ENCODE measurements at places on chromosomes 12 and 14.
A peak's percentile ranks its signal among the peaks of the same experiment; 100 is the strongest.

GRCh38 chr14:70052990-70053389 lies 135.8 kb downstream of the SLC8A3 start:
- H3K27me3 ChIP-seq: no peaks in the 10 kb centered on the region
- DNase-seq: no peak
- H3K36me3 ChIP-seq: no peaks in the 10 kb centered on the region

DNA sequence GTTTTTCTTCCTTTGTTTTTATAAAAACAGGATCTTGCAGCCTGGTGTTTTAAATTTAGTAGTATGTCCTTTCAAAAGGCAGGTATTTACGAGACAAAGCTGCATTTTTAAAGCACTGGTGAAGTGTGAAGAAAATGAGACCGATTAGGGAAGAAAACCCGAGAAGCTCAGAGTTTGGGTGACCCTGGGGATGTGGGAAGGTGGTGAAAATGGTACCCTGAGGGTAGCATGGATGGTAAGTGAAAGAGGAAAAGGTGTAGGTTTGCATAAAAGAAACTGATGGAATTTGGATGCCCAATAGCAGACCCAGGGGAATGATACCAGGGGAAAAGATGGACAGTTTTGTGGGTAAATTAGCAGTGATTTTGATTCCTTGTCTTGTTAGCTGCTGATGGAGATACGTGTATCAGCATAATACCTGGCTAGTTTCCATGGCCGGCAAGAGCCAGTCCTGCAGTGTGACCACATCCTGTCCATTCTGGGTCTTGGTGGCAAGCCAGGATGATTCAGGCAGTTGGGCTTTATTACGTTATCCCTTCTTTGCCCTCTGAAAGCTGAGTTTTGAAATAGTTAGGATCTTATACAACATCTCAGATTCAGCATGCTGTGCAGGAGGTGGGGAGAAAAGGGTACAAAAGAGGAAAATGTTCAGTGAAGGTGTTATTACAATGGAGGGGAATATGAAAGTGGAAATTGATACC lies 8.9 kb downstream of the BICD1 start:
- DNase-seq: peak; percentile 52
- no peaks in the 10 kb centered on the region for H3K36me3 ChIP-seq

GRCh38 chr14:24576771-24577170 lies 721 bp upstream of the CTSG start:
- no peak overlapping the region for H3K27ac ChIP-seq
- no peak for DNase-seq
- H3K4me3 ChIP-seq: no peak overlapping the region
- no peaks in the 10 kb centered on the region for H3K36me3 ChIP-seq

- H3K27ac ChIP-seq: no peak overlapping the region
- peaks cover 5% of the 10 kb centered on the region for H3K36me3 ChIP-seq
- no peak overlapping the region for H3K4me3 ChIP-seq
- H3K4me1 ChIP-seq: peaks cover 6% of the 10 kb centered on the region
- peak; percentile 64 for DNase-seq
These were observed 57.7 kb downstream of the MAX start for GRCh38 chr14:65044596-65044959.

GRCh38 chr12:103540319-103540718 lies 44.6 kb upstream of the C12orf42 start:
- no peaks in the 10 kb centered on the region for H3K4me1 ChIP-seq
- H3K4me3 ChIP-seq: no peak overlapping the region
- H3K36me3 ChIP-seq: no peaks in the 10 kb centered on the region
- H3K27ac ChIP-seq: no peak overlapping the region
- no peak for DNase-seq

GRCh38 chr12:117688446-117688845 lies 280.3 kb downstream of the KSR2 start:
- no peaks in the 10 kb centered on the region for H3K36me3 ChIP-seq
- no peaks in the 10 kb centered on the region for H3K27me3 ChIP-seq
- H3K27ac ChIP-seq: no peak overlapping the region
- no peak overlapping the region for H3K4me3 ChIP-seq
- DNase-seq: no peak

DNA sequence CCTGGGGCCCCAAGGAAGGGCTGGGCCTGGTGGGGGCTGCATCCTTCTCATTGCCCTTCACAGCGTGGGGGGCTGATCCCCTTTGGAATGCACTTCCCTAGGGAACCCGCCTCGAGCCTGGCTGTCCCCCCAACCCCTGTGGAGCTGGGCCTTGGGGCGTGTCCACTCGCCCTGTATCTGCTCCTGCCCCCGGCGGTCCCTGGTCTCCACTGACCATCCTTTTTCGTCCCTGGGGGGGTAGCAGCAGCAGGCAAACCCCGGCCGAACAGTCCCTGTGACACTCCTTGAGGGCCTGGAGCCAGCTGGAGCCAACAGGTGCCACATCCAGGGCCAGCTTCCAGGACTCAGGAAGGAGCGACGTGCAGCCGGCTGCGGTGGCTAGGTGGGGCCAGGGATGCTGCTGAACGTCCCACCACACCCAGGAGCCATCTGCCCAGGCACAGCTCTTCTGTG lies 9.4 kb upstream of the GPR132 start:
- DNase-seq: no peak
- H3K4me1 ChIP-seq: peaks cover 5% of the 10 kb centered on the region
- H3K4me3 ChIP-seq: no peak overlapping the region
- no peaks in the 10 kb centered on the region for H3K36me3 ChIP-seq

GRCh38 chr12:96752211-96752610 lies 154.8 kb upstream of the NEDD1 start:
- H3K36me3 ChIP-seq: no peaks in the 10 kb centered on the region
- no peak overlapping the region for H3K27ac ChIP-seq
- H3K4me3 ChIP-seq: no peak overlapping the region

DNA sequence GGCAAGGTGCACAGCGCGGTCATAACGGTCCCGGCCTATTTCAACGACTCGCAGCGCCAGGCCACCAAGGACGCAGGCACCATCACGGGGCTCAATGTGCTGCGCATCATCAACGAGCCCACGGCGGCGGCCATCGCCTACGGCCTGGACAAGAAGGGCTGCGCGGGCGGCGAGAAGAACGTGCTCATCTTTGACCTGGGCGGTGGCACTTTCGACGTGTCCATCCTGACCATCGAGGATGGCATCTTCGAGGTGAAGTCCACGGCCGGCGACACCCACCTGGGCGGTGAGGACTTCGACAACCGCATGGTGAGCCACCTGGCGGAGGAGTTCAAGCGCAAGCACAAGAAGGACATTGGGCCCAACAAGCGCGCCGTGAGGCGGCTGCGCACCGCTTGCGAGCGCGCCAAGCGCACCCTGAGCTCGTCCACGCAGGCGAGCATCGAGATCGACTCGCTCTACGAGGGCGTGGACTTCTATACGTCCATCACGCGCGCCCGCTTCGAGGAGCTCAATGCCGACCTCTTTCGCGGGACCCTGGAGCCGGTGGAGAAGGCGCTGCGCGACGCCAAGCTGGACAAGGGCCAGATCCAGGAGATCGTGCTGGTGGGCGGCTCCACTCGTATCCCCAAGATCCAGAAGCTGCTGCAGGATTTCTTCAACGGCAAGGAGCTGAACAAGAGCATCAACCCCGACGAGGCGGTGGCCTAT lies 875 bp downstream of the HSPA2 start:
- H3K36me3 ChIP-seq: no peaks in the 10 kb centered on the region
- H3K27ac ChIP-seq: peak overlapping the region; percentile 52
- H3K4me3 ChIP-seq: peak overlapping the region; percentile 9
- DNase-seq: peak; percentile 48
- no peaks in the 10 kb centered on the region for H3K27me3 ChIP-seq

DNA sequence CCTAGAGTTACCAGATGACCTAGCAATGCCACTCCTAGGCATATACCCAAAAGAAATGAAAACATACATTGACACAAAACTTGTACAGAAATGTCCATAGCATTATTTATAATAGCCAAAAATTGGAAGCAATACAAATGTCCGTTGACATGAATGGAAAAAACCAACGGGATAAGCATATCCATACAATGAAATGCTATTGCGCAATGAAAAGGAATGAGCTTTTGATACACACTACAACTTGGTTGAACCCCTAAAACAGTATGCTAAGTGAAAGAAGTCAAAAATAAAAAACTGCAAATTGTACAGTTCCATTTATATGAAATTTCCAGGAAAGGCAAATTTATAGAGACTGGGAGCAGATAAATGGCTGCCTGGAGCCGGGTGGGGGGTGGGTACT lies 90.6 kb upstream of the G2E3 start:
- DNase-seq: no peak
- H3K4me1 ChIP-seq: no peaks in the 10 kb centered on the region
- no peaks in the 10 kb centered on the region for H3K27me3 ChIP-seq
- no peaks in the 10 kb centered on the region for H3K36me3 ChIP-seq

GRCh38 chr12:66674495-66675122 lies 4.3 kb downstream of the GRIP1 start:
- no peak for DNase-seq
- H3K27ac ChIP-seq: no peak overlapping the region
- H3K4me1 ChIP-seq: no peaks in the 10 kb centered on the region
- no peaks in the 10 kb centered on the region for H3K36me3 ChIP-seq

GRCh38 chr14:102906616-102907302 lies 15.7 kb upstream of the AMN start:
- DNase-seq: no peak
- no peaks in the 10 kb centered on the region for H3K27me3 ChIP-seq
- H3K27ac ChIP-seq: no peak overlapping the region

DNA sequence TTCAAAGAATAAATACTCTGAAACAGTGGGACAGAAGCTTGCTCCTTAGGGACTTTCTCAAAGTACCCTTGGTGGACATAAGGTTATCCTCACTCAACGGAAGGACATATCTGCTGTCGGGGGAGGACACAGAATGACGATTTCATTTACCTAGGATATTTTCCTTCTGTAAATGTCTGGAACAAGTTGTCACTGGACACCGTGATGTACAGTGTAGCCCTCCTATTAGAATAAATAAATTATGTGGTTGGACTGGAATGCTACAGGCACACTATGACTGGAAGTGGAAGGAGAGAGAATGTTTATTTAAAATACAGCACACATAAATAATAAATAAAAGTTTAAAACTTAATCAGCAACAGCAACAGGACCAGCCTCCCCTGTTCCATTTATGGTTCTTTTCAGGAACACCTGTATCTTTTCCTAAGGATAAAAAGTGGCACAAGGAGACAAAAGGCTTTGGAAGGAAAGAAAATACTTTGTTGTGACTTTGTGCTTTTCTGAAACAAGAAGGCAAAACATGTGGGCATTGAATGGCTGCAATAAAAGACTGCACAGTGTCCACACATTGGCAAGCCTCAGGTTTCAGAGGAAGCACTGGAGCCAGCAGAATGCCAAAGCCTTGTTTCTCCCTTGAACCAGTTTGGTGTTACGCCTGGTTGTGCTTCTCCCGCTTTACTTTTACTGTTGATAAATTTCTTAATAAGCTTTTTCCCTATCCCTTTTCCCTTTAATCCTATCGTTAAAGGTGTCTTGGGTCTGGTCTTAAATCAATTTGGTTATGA lies 36.8 kb downstream of the FGD4 start:
- no peak for DNase-seq
- H3K27me3 ChIP-seq: no peaks in the 10 kb centered on the region
- H3K4me3 ChIP-seq: no peak overlapping the region

DNA sequence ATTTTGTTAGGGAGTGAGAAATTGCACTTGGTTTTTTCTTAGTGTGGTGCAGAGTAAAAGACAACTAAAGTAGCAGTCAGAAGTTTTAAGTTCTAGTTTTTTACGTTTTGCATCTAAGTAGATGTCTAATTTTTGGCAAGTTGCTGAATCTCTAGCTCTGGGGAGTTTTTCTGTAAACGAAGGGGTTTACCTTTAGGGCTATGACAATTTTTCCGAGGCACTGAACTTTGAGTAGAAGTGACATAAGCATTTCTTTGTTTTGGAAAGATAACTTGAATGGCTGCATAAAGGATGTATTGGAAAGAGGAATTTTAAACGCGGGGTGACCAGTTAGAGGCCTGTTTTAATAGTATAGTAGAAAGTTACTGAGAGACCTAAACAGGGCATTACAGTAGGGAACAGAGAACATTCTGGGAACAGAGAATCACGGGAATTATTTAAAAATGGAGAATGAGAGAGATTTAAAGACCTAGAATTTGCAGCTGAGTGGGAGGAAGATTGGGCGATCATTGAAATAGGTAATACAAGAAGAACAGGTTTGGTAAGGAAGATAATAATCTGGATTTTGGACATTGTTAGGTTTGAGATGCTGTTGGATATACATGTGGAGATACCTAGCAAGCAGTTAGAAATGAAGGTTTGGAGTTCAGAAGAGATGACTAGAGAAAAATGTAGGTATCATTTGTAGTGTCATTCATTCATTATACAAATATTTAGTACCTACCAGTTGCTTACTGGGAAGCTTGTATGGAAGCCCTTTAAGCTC lies 1.2 kb downstream of the ZNF410 start:
- DNase-seq: no peak
- H3K4me1 ChIP-seq: peaks cover 27% of the 10 kb centered on the region
- no peaks in the 10 kb centered on the region for H3K36me3 ChIP-seq
- H3K4me3 ChIP-seq: no peak overlapping the region
- no peaks in the 10 kb centered on the region for H3K27me3 ChIP-seq
- peak overlapping the region; percentile 74 for H3K27ac ChIP-seq

DNA sequence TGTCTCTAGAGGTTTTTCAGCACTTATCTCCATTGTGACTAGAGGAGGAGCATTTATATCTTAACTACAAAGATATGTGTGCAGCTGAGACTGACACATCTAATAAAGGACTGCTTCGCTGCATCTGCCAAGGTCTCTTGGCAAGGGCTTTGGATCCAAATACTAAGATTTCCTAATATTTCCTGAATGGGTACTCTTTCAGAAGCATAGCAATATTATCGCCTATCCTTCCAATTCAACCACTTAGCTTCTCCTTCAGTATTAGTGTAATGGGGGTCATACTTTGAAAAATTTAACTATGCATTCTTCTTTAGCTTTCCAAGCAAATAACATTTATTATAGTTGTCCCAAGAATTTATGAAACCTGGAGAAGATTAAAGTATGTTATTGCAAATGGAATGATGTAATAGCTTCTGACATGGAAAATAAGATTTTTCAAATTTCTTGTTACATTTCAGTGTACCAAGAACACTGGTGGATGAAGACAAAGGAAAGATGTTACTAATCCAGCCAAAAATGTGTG lies 243.0 kb upstream of the PDE3A start:
- no peaks in the 10 kb centered on the region for H3K4me1 ChIP-seq
- no peak overlapping the region for H3K27ac ChIP-seq
- no peaks in the 10 kb centered on the region for H3K36me3 ChIP-seq
- no peaks in the 10 kb centered on the region for H3K27me3 ChIP-seq
- no peak overlapping the region for H3K4me3 ChIP-seq

GRCh38 chr14:51210594-51210993 lies 29.5 kb upstream of the TMX1 start:
- no peaks in the 10 kb centered on the region for H3K4me1 ChIP-seq
- H3K36me3 ChIP-seq: no peaks in the 10 kb centered on the region
- no peaks in the 10 kb centered on the region for H3K27me3 ChIP-seq
- H3K4me3 ChIP-seq: no peak overlapping the region

DNA sequence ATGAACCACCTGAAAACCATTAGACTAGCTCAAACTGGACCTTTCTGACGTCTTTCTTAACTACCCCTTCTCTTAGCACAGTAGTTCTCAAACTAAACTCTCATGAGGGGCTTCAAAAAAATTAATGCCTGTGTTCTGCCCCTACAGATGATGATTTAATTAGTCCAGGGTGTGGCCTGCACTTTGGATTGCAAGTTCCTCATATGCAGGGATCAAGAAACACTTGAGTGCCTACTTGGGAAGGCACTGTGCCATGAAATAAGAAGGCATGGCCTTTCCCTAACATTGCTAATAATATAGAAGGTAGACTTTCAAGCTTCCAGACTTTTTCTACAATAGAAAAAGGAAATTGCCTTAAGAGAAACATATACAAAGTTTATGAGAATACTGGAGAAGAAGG lies 22.8 kb upstream of the KLHDC2 start:
- no peaks in the 10 kb centered on the region for H3K4me1 ChIP-seq
- H3K36me3 ChIP-seq: no peaks in the 10 kb centered on the region
- no peak for DNase-seq
- no peak overlapping the region for H3K27ac ChIP-seq
- H3K27me3 ChIP-seq: no peaks in the 10 kb centered on the region

Data from body of pancreas (tissue), 4 donors.